GM12864 (cell line): ENCODE measurements at places on chromosomes 4 and X.

DNA sequence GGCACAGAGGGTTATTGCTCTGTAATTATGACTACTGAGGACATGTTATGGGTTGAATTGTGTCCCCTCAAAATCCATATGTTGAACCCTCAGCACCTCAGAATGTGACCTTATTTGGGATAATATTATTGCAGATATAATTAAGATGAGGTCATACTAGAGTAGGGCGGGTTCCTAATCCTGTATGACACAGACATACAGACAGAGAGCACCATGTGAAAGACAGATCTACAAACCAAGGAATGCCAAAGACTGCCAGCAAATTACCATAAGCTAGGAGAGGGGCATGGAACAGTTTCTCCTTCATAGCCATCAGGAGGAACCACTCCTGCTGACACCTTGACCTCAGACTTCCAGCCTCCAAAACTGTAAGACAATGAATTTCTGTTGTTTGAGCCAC lies 115.2 kb upstream of the OTUD4 start:
- DNase-seq = no peak

- DNase-seq = peak; percentile 67
These were observed 249.4 kb downstream of the ARHGAP10 start for GRCh38 chr4:147981305-147981704.

DNA sequence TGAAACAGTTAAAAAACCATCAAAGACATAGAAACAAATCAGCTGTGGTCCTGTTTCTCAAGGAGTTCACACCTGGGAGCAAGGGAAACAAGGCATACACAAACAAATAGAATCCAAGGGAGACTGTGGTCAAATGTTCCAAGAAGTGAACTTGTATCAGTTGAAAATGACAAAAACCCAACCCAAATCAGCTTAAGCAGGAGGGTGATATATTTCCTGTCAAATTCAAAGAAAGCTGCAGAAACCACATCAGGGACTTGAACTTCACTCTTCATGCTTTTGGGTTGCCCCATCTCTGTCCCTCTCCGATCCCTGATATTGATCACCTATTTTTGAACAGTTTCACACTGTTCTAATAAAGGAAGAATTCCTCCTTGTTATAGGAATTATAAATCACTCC lies 148.6 kb upstream of the FMR1 start:
- DNase-seq = no peak

DNA sequence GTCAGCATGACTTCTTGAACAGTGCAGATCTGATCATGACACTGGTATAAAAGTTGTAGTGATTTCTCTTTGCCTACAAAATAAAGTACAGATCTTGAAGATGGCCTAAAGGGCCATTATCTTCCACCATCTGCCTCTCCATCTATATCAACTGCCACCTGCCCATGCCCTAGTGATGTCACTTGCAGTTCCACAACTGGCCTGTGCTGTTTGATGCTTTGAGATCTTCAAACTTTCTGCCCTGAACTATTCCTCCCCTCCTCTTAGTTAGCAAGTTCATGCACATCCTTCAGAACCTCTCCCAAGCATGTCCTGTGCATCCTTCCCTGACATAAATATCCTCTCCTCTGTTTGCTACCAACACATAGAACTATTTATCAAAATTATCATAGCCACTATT lies 217.0 kb downstream of the SOWAHB start:
- DNase-seq = no peak
